ENCODE measurements at places on chromosomes 1 and 21. TPM values are rescaled to one million over a fixed set of nuclear protein-coding genes. Genes with fewer than 3 reads are reported as not detected.

CDC20 gene
- total RNA-seq: 184 TPM

APCS gene
- not detected for total RNA-seq

DNA sequence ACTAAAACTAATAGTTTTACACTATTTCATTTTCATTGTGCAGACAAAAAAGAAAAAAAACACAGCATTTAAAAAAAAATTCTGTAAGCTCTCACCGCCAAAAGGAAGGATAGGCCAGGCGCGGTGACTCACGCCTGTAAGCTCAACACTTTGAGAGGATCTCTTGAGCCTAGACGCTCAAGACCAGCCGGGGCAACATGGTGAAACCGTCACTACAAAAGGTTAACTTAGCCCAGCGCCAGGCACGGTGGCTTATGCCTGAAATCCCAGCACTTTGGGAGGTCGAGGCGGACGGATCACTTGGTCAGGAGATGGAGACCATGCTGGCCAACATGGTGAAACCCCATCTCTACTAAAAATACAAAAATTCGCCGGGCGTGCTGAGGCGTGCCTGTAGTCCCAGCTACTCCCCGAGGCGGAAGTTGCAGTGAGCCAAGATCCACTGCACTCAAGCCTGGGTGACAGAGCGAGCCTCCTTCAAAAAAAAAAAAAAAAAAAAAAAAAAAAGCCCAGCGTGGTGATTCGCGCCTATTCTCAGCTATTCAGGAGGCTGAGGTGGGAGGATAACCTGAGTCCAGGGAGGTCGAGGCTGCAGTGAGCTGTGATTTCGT, 14.3 kb upstream of the SPEN start:
- peak; percentile 52 for DNase-seq
- H3K4me3 ChIP-seq: peak overlapping the region; percentile 89
- H3K27ac ChIP-seq: peak overlapping the region; percentile 98
- H3K36me3 ChIP-seq: peaks cover 10% of the 10 kb centered on the region

DNA sequence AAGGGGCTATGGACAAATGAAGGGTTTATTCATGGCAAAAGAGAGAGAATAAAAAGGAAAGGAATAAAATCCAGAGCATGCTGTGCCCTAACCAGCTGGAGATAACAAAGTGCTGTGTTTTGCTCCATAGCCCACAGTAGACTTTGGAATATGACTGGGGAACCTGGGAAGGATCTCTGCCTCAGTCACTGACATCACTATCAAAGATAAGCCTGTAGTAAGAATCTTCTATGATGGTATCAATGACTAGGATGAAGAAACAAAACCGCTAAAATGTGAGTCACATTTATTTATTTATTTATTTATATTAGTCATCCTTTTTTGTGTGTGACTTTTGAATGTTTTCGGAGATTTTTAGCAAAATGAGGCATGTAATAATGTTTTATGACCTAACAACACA, 56.3 kb downstream of the NVL start:
- H3K27me3 ChIP-seq: no peaks in the 10 kb centered on the region
- no peaks in the 10 kb centered on the region for H3K4me1 ChIP-seq
- peaks cover 19% of the 10 kb centered on the region for H3K36me3 ChIP-seq

- no peak for DNase-seq
- no peaks in the 10 kb centered on the region for H3K36me3 ChIP-seq
- H3K4me3 ChIP-seq: no peak overlapping the region
- H3K27me3 ChIP-seq: no peaks in the 10 kb centered on the region
Observed at GRCh38 chr1:51541313-51542050, 22.4 kb upstream of the EPS15 start.

Data from activated naive CD8-positive, alpha-beta T cell treated with anti-CD3 and anti-CD28 coated beads for 36 hours (primary cell).